ENCODE measurements at places on chromosomes 5 and 9.

- no peak for DNase-seq
These were observed 317.9 kb upstream of the IRX1 start for GRCh38 chr5:3277590-3278196.

GRCh38 chr5:31221001-31221400, 27.5 kb downstream of the CDH6 start:
- no peak for DNase-seq

- no peak for DNase-seq
These were observed 376.9 kb downstream of the DTWD2 start for GRCh38 chr5:118611332-118611945.

DNA sequence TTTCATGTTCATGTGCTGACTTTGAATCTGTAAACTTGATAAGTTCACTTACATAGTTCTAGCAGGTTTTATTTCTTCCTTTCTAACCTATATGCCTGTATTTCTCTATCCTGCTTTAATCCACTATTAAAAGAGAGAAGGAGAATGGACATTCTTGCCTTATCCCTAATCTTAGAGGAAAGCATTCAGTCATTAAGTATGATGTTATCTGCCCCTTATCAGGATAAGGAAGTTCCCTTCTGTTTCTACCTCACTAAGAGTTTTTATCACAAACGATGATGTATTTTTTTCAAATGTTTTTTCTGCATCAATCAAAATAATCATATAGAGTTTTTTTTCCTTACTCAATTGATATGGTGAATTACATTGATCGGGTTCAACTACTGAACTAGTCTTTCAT, 33.1 kb downstream of the DRD1 start:
- DNase-seq = no peak

- no peak for DNase-seq
These were observed 246.0 kb downstream of the CWC27 start for GRCh38 chr5:65014769-65015168.

- DNase-seq = no peak
These were observed 139.4 kb downstream of the MACIR start for GRCh38 chr5:103397739-103398581.

DNA sequence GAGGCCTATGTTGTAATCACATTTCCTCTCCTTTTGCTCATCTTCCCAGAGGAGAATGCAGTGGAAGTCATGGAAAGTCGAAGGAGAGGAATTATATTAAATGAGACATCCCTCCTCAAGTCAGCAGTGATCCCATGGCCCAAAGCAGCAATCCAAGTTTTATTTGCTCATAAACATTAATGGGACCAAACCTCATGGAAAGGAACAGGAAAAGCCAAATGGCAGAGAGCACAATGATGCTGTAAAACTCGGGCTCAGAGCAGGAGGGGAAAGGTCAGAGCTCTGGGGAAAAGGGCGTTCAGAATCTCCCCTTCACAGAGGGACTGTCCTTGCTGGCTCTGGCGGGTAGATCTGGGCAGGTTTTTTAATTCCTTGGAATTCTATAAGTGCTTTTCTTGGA, 175.8 kb downstream of the C5orf15 start:
- DNase-seq = no peak

- no peak for DNase-seq
These were observed 122.7 kb upstream of the GHR start for GRCh38 chr5:42300496-42300895.

GRCh38 chr9:20243841-20244240, 378.5 kb downstream of the MLLT3 start:
- no peak for DNase-seq

DNA sequence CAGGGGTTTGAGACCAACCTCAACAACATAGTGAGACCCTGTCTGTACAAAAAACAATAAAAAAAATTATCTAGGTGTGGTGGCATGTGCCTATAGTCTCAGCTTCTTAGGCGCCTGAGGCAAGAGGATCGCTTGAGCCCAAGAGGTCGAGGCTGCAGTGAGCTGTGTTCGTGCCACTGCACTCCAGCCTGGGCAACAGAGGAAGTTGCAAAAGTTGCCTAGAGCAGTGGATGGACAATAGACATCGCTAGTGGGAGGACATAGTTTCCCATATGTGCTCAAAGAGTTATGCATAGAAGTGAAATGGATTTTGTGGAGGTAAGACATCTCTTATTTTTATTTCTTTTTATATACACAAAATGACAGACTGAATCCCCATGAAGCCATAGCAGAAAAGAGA, 19.0 kb downstream of the HNRNPK start:
- DNase-seq = no peak

DNA sequence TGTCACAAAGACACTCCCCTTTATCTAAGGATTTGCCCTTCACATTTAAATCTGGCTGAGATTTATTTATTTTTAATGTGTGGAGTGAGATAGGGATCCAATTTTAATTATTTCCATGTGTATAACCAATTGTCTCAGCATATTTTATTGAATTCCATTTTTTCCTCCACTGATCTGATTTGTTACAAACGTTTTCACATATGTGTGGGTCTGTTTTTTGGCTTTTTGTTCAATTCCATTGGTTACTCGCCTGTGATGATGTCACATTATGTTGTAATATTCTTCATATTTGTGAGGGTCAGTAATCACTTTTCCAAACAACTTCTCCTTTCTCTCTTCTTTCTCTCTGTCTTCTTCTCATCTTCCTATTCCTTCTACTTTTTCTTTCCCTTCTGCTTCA, 278.3 kb upstream of the RFX3 start:
- no peak for DNase-seq

- DNase-seq = no peak
These were observed 56.3 kb downstream of the INSYN2B start for GRCh38 chr5:169923988-169924387.

DNA sequence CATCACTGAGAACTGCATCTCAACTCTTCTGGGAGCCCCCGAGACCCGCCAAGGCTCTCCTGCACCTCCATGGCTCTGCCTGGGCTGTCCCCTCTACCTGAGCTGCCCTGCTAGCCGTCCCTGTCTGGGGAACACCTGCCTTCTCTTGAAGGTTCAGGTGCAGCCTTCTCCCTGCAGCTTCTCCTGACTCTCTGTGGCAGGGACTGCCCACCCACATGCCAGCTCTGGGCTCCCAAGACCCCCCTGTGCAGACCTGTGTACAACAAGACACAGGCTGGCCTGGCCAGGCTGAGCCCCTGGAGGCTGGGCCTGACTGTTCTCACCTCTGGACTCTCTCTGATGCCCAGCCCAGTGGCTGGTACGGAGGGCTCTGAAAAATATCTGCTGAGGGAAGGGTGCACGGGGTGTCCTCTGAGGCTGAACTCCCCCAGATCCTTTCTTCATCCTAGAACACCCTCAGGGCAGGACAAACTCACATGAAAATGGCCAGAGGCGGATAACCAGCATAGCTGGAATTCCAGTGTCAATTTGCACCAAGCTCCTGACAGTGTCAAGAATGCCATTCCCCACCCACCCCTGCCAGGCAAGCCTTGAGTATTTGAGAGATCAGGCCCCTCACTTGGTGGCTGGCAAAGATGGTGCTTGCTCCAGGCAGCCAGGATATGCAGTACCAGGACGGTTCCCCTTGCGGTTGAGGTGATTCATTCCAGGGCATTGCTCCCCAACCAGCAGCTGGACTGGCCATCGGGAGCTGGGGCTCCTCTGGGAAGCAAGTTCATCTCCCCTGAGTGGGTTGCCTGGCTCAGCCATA, 40.9 kb upstream of the SLC25A51 start:
- no peak for DNase-seq

DNA sequence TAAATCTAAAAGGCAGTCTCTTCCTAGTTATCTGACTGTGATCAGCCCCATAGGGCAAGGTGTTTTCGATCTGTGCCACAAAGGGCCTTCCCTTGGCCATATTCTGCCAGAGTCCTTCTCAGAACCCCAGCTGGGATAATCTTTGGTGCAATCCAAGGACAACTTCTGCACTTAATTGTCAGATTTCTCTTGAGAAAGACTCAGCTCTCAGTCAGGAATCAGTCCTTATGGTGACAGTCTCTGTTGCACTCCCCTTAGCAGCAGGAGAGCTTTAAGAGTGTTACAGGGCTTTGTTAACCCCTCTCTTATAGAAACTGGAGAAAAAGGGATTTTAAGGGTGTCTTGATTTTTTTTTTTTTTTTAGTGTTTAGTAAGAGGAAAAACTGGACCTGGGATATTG, 15.4 kb upstream of the RFX3 start:
- no peak for DNase-seq

- DNase-seq = no peak
These were observed 170.8 kb upstream of the FBN2 start for GRCh38 chr5:128708841-128709240.

- no peak for DNase-seq
These were observed 9.4 kb downstream of the SKP2 start for GRCh38 chr5:36161361-36161760.

GRCh38 chr9:110308633-110309038, 29.0 kb downstream of the TXNDC8 start:
- DNase-seq = no peak

- no peak for DNase-seq
These were observed 208.6 kb upstream of the PAPPA start for GRCh38 chr9:115945009-115945431.

- peak; percentile 25 for DNase-seq
These were observed 4.2 kb downstream of the ADAM19 start for GRCh38 chr5:157571357-157571827.

DNA sequence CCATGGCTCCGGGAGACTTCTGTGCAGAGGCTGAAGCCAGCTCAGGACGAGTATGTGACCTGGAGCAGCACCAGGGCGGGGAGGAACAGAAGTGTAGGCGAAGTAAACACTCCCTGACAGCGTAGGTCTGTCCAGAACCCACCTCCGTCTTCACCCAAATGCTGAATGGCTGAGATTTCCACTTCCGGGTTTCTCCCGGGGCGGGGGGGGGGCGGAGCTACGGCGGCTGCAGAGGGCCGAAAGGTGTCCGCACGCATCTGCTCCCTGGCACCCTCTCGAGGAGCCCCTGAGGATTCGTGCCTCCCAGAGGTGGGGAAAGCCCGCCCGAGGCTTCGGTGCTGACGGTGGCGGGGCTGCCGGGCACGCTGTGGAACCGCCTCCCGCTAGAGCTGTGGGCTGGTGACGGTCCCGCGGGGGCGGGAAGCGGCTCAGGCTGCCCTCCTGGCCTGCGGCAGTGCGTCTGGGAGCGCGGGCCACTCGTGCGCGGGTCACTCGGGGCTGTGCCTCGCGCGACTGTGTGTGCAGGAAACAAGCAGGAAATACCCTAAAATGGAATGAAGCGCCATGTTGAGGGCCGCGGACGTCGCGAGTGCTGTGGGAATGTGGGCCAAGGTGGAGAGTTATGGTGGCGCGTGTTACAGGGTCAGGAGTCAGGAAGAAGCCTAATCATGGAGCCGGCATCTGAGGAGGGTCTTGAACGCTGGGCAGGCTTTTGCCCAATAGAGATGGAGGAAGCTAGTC, 1425.4 kb downstream of the FOXD4L5 start:
- DNase-seq = no peak

DNA sequence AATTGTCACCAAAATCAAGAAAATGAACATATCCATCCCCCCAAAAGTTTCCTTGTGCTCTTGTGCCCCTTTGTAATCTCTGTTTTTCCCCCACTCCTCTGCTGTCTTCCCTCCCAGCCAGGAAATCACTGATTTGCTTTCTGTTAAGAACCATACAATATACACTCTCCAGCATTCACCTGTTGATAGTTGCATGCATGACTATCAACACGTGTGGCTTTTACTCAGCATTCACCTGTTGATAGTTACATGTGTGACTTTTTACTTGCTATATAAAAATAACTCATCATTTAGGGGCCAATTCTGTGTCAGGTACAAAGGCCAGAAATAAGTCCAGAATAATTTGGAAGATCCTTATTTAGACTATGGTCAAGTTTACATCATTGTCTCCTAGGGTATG, 6.0 kb downstream of the RANBP17 start:
- no peak for DNase-seq

- DNase-seq = peak; percentile 58
These were observed 115.1 kb downstream of the PALM2AKAP2 start for GRCh38 chr9:109894921-109895758.

DNA sequence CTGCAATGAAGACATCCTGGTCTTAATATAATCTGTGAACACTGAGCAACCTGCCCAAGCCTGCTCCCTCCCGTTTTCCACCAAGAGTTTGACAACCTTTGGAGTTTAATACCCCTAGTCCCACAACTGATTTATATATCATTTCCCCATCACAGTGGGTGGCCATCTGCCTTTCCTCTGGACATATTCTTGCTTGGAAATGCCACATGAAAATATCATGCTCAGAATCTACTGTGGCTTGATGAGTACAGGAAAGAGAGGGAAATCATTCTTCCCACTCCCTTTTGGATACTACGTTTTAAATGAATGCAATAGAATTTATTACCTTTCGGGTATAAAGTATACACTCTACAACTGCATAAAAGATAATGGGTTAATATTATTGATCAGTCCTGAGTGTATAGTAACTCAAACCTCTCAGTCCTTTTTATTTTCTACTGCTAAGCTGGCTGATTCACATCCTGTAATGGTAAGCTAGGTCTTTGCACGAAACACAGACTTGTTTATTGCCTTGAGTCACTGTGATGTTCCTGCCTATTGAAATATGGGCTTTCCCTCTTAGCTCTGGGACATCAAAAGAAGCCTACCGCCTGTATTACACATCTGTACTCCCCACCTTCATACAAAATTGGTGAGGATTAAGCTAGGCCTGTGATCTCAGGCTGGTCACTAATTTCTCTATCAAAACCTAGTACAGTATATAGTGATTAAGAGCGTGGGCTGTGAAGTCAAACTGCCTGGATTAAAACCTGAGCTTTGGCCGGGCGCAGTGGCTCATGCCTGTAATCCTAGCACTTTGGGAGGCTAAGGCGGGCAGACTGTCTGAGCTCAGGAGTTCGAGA, 67.6 kb upstream of the NR5A1 start:
- no peak for DNase-seq

DNA sequence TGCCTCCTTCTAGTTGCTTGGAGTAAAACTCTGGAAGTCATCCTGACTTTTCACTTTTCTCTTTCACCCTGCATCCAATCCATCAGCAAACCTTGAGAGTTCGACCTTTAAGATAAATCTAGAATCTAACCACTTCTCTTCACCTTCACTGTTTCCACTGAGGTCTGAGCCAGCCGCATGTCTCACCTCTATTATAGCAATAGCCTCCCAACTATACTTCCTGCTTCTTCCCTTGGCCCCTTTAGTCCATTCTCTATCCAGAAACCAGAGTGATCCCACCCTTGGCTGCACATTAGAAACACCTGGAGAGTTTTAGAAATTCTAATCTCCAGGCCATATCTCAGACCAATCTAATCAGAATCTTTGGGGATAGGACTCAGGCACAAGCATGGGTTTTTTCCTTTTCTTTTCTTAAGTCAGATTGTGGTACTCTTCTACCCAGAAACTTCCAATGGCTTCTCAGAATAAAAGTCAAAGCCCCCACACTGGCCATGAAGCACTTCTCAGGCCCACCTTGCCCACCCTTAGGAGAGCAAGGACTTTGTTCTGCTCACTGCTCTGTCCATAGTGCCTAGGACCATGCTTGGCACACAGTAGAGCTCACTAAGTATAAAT, 33.1 kb downstream of the MFAP3 start:
- DNase-seq = no peak

GRCh38 chr9:136077491-136077890, 17.6 kb downstream of the NACC2 start:
- DNase-seq = no peak
